ENCODE measurements at places on chromosomes 1 and 21.

- no peaks in the 10 kb centered on the region for H3K36me3 ChIP-seq
- H3K27ac ChIP-seq: no peak overlapping the region
- no peaks in the 10 kb centered on the region for H3K4me1 ChIP-seq
- peaks cover 2% of the 10 kb centered on the region for H3K27me3 ChIP-seq
- no peak for DNase-seq
Observed at GRCh38 chr1:9643351-9644256, 7.9 kb upstream of the PIK3CD start.

- peak overlapping the region; percentile 64 for H3K27ac ChIP-seq
- peak overlapping the region; percentile 52 for H3K4me3 ChIP-seq
- peaks cover 8% of the 10 kb centered on the region for H3K27me3 ChIP-seq
Observed at GRCh38 chr21:39388811-39389155, 39.9 kb upstream of the HMGN1 start.

- peaks cover 4% of the 10 kb centered on the region for H3K27me3 ChIP-seq
- H3K4me3 ChIP-seq: no peak overlapping the region
- peaks cover 3% of the 10 kb centered on the region for H3K4me1 ChIP-seq
- no peak overlapping the region for H3K27ac ChIP-seq
- H3K36me3 ChIP-seq: no peaks in the 10 kb centered on the region
- DNase-seq: no peak
Observed at GRCh38 chr1:110475362-110476027, 24.5 kb downstream of the PROK1 start.

GRCh38 chr1:31297277-31298247 lies 730 bp downstream of the ZCCHC17 start:
- H3K4me3 ChIP-seq: no peak overlapping the region
- DNase-seq: peak; percentile 13
- H3K27ac ChIP-seq: no peak overlapping the region
- H3K27me3 ChIP-seq: peaks cover 5% of the 10 kb centered on the region
- H3K4me1 ChIP-seq: peaks cover 10% of the 10 kb centered on the region

GRCh38 chr1:21628798-21629393 lies 40.3 kb downstream of the RAP1GAP start:
- no peak overlapping the region for H3K27ac ChIP-seq
- H3K4me1 ChIP-seq: no peaks in the 10 kb centered on the region
- H3K27me3 ChIP-seq: peaks cover 8% of the 10 kb centered on the region

GRCh38 chr21:44018813-44019567 lies 6.9 kb downstream of the TRAPPC10 start:
- peaks cover 1% of the 10 kb centered on the region for H3K27me3 ChIP-seq
- DNase-seq: no peak
- no peak overlapping the region for H3K4me3 ChIP-seq

GRCh38 chr1:62285440-62285839 lies 33.8 kb downstream of the KANK4 start:
- no peak overlapping the region for H3K4me3 ChIP-seq
- no peak overlapping the region for H3K27ac ChIP-seq
- peaks cover 2% of the 10 kb centered on the region for H3K27me3 ChIP-seq
- DNase-seq: no peak

GRCh38 chr21:41653954-41654491 lies 112.8 kb downstream of the RIPK4 start:
- no peaks in the 10 kb centered on the region for H3K4me1 ChIP-seq
- H3K4me3 ChIP-seq: no peak overlapping the region

GRCh38 chr1:66984491-66984890 lies 59.7 kb downstream of the MIER1 start:
- H3K27me3 ChIP-seq: no peaks in the 10 kb centered on the region
- H3K4me1 ChIP-seq: no peaks in the 10 kb centered on the region
- no peak overlapping the region for H3K4me3 ChIP-seq
- no peak for DNase-seq

- peaks cover 5% of the 10 kb centered on the region for H3K27me3 ChIP-seq
- peaks cover 4% of the 10 kb centered on the region for H3K36me3 ChIP-seq
- H3K27ac ChIP-seq: no peak overlapping the region
- no peak for DNase-seq
- H3K4me1 ChIP-seq: no peaks in the 10 kb centered on the region
Observed at GRCh38 chr1:230352537-230352936, 73.6 kb downstream of the PGBD5 start.

GRCh38 chr1:150560011-150560438 lies 10.8 kb downstream of the ADAMTSL4 start:
- H3K4me1 ChIP-seq: peaks cover 41% of the 10 kb centered on the region
- no peak overlapping the region for H3K27ac ChIP-seq
- peaks cover 9% of the 10 kb centered on the region for H3K36me3 ChIP-seq
- H3K27me3 ChIP-seq: peaks cover 12% of the 10 kb centered on the region

DNA sequence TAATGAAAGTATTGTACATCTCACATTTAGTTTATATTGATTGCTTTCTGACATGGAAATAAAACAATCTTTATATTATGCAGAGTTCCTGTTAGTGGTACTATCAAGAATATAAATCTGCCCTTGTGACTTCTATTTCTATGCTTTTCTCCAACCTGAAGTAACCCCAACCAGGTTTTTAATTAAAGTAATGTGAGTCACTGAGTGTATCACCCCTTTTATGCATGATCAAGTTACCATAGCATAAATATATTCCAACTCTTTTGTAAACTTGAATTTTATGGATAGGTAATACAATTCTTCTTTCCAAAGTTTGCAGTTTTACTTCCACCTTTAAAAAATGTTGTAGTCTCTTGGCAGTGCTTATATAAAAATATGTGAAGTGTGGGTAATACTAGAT lies 532.3 kb downstream of the USP25 start:
- H3K4me3 ChIP-seq: no peak overlapping the region
- DNase-seq: no peak
- no peaks in the 10 kb centered on the region for H3K27me3 ChIP-seq
- H3K4me1 ChIP-seq: no peaks in the 10 kb centered on the region
- no peak overlapping the region for H3K27ac ChIP-seq

DNA sequence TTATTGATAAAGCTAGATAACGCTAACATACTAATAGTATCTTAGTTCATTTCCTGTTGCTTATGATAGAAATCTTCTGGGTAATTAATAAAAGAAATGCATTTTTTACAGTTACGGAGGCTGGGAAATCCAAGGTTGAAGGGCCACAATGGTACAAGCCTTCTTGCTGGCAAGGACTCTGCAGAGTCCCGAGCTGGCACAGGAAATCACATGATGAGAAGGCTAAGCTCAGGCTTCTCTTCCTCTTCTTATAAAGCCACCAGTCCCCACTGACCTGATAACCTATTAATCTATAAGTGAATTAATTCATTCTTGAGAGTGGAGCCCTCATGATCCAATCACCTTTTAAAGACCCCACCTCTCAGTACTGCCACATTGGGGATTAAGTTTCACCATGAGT lies 82.6 kb downstream of the GPR161 start:
- no peak overlapping the region for H3K27ac ChIP-seq
- H3K4me3 ChIP-seq: no peak overlapping the region
- no peaks in the 10 kb centered on the region for H3K36me3 ChIP-seq
- no peak for DNase-seq
- H3K27me3 ChIP-seq: no peaks in the 10 kb centered on the region
